GM23248 (cell line): ENCODE measurements at places on chromosomes 5 and 9.

- peak; percentile 78 for DNase-seq
These were observed 31.4 kb upstream of the LPCAT1 start for GRCh38 chr5:1555011-1555807.

GRCh38 chr5:107118184-107119019 lies 552.3 kb downstream of the EFNA5 start:
- DNase-seq = no peak

DNA sequence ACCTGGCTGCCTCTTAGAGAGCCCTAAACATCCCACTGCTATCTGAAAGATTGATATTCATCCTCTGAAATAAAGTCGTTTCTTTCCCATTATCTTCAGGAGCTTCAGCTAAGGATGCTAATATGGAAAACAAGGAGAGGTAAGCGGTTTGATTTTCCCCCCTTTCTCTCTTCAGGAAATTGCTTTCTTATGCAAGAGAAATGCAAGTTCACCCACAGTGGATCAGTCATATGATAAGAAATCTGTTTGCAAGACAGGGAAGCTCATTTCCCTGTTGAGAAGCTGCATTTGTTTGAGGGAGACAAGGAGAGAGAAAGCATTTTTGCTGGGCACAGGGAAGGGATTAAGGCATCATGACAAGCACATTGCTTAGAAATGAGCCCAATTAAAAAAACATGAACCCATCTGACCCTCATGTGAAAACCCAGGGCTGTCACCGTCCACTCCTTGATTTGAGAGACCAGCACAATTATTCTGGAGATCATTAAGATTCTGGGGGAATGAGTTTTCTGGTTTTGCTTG lies 53.7 kb upstream of the BOD1 start:
- DNase-seq = peak; percentile 57

GRCh38 chr5:154520861-154521453 lies 42.9 kb upstream of the HAND1 start:
- peak; percentile 32 for DNase-seq

DNA sequence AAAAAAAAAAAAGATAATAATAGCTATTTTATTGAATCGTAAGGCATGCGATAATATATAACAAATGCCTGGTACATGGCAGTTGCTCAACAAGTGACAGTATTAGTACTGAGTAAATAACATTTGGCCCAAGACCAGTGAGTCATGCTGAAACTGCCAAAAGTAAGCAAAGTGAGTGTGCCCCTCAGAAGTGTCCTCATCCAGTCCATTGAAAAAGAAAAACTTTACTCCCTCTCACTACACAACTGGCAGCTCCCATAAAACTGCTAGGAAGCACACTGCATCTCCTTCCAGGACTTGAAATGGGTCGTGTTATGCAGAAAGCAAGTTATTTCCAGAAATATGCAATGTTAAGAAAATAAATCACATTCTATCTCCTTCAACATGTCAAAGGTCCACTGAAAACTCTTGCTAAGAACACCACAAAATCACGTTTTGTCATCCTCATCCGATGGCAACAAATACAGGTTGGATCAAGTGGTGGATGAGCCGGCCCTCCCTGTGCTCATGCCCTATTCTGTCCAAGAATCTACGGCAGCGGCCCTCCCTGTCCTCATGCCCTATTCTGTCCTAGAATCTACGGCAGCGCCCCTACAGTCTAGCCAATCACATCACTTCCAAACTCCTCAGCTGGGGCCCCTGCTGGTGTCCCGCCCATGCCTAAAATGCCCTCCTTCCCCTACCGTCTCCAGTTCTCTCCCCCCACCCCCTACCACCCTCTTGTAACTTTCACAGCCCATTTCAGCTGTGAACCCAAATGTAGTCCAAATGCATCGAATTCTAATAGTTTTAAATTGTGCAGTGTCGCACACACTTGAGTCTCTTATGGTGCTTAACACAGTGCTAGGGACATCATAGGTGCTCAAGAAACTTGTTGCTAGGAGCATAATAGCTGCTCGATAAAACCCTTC lies 12.5 kb downstream of the PTCH1 start:
- peak; percentile 84 for DNase-seq

- peak; percentile 15 for DNase-seq
These were observed 185.4 kb downstream of the CRB2 start for GRCh38 chr9:123541411-123541810.
